ENCODE measurements at places on chromosomes 1 and 21.

DNA sequence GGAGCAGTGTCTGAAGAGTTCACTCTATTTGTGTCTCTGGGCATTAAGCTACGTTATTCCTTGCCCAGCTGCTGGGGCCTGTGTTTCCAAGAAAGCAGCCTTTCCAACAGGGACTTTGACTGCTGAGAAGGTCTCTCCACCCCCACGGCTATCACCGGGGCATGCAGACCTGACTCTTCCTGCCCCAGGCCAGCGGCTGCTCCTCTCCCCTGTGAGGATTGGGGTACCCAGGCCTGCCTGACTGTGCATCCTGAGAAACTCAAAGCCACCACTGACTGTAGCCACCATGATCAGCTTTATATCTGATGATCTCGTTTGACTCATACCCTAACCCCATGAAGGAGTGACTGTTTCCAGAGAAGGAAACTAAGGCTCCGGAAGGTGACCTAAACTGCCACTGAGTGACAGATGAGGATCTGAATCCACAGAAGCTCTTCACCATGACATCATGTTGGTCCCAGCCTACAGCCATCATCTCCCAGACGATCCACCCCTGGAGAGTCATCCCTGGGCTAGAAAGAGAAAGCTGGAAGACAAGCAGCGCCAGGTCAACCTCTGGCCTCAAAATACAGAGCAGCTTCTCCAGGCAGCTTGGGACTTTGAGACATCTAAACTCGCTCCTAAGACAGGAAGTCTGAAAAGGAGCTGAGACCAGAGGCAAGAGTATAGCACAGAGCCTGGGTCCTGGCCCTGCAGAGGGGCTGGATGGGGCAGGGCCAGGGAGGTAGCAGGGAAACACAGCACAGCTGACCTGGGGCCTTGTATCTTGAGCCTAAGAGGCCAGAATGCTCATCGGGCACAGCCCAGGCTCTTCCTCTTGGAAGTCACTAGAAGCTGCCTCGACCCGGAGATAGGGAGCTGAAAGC is 244.0 kb upstream of the VAMP3 start:
- DNase-seq: no peak

- no peak for DNase-seq
Observed at GRCh38 chr1:63824451-63824850, 50.6 kb downstream of the ROR1 start.

DNA sequence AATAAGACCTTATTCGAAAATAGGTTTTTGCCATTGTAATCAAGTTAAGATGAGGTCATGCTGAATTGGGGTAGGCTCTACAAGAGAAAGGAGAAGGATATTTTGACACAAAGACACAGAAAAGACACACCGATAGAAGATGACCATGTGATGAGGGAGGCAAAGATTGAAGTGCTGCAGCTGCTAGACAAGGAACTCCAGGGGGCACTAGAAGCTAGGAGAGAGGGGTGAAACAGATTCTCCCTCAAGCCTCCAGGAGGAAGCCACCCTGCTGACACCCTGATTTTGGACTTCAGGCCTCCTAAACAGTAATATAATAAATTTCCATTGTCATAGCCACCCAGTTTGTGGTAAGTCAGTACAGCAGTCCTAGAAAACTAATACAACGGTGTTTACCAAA is 506.8 kb upstream of the CAMK1G start:
- no peak for DNase-seq

- no peak for DNase-seq
Observed at GRCh38 chr1:17289721-17290120, 18.3 kb upstream of the PADI4 start.

- no peak for DNase-seq
Observed at GRCh38 chr1:18994381-18994780, 37.9 kb upstream of the IFFO2 start.

DNA sequence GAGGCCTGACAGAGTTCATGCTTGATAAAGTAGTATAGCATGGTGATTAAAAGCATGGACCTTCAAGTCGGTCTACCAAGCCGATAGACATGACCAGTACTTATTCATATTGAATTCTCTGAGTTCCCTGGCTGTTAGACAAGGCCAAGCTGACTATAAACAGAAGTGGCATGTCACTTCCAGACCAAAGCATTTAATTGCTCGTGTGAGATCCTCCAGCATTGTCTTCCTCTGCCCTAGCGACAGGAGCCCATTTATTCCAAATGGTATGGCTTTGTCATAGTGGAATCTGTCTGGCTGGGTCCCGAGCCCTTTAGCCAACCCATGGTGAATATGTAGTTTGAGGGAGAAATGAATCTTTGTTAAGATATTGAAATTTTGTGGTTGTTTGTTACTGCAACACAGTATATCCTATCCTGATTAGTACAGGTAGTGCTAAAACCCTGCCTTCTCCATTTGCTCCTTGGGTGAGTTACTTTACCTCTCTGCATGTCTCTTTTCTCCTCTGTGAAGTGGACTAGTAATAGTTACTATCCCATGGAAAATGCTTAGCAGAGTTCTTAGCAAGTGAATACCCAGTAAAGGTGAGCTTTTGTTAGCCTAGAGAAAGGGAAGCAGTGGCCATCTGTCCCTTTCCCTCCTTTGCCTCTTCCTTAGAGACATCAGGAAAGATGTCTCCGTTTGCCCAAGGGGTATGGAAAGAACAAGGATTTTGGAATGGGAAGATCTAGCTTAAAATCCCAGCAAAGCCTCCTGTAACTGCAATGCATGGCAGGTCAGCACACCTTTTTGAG is 77.6 kb upstream of the CD1D start:
- no peak for DNase-seq

- DNase-seq: peak; percentile 61
Observed at GRCh38 chr1:114758256-114758832, 560 bp upstream of the CSDE1 start.

DNA sequence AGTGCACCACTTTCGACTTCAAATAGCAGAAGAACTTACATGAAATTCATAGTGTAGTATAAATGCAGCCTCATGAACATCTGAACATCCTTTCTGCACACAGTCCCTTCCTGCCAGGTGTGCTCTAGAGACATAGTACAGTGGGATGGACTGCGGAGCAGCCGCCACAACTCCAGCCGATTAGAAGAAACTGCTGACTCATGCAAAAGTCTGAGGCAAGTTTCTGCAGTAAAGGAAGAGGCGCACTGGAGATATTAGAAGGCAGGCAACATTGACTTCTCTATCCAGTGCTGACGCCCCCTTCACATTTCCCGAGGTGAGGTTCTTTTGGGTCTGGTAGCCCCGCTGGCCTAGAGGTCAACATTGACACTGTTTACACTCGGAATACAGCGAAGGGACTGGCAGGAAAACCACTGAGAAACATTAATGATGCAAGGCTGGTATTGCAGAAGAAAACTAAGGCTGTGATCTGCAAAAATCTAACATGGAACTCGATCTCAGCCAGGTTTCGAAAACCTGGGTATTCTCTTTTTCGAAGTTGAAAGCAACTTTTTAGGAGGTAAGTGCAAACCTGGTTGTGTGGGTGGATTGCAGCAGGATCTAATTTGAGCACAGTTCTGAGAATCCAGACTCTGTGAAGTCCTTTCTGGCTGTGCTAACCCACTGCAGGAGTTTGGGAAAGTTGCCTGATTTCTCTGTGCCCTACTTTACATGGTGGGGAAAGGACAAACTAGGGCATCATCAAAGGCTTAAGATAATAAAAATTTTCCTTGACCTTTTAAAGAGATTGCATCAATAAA is 90.7 kb downstream of the CDC7 start:
- no peak for DNase-seq

- no peak for DNase-seq
Observed at GRCh38 chr1:48582408-48582807, 110.4 kb upstream of the SPATA6 start.
